ENCODE measurements at places on chromosomes 5 and 9. TPM values are rescaled to one million over a fixed set of nuclear protein-coding genes. Genes with fewer than 3 reads are reported as not detected.
A peak's percentile ranks its signal among the peaks of the same experiment; 100 is the strongest.

The IFNK gene
- not detected for total RNA-seq

The WNT8A gene
- not detected for total RNA-seq

The PITX1 gene
- total RNA-seq = 66.7 TPM

DNA sequence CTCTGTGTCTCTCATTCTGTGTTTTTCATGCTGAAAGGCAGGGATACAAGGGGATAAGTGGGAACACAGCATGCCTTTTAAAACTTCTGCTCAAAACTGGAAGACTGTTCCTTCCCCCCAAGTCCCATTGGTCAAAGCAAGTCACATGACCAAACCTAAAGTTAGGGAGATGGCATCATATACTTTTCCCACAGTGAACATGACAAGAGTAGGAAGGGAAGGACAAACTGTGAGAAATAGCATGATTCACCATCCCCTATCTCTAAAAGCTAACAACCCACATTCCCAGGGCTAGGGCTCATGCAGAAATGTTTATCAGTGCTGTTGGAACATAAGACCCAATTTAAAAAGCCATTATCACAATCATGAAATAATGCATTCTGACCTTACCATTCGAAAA is 24.2 kb upstream of the SHISAL2B start:
- DNase-seq = peak; percentile 59

DNA sequence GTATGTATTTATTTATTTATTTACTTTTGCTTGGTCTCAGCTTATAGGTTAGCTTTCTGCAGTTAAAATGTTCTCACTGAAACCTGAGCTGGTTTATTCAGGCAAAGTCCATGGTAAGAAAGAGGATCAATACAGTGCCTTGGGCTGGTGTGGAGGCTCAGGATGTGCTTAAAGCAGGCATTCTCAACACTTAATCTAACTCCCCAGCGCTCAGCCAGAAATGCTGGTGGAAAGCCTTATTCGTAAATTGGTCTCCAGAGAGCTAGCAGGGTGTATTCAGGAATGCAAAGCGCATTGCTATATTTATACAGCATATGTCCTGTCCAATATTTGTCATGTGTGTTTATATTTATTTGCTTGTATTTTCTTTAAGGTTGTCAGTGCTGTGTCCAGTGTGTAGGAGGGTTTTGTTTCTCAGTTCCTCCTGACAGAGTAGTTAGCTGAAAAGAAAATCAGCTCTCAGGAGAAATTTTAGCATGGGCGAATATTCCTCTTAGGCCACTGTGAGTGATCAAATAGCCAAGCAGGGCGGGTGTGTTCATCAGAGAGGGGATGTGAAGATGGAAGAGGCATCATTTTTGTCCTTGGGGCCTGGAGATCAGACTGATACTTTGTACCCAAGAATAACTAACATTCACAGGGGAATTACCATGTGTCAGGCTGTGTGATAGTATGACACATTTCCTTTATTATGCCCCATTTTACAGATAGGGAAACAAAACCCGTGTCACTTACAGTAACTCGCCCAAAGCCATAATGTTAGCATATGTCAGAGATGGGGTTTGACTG is 65.8 kb downstream of the DOCK2 start:
- DNase-seq = peak; percentile 19

- DNase-seq = no peak
These were observed 12.1 kb downstream of the JAK2 start for GRCh38 chr9:4997196-4997595.

The CCDC180 gene
- total RNA-seq = 3.0 TPM

The BHMT2 gene
- 34.5 TPM for total RNA-seq

DNA sequence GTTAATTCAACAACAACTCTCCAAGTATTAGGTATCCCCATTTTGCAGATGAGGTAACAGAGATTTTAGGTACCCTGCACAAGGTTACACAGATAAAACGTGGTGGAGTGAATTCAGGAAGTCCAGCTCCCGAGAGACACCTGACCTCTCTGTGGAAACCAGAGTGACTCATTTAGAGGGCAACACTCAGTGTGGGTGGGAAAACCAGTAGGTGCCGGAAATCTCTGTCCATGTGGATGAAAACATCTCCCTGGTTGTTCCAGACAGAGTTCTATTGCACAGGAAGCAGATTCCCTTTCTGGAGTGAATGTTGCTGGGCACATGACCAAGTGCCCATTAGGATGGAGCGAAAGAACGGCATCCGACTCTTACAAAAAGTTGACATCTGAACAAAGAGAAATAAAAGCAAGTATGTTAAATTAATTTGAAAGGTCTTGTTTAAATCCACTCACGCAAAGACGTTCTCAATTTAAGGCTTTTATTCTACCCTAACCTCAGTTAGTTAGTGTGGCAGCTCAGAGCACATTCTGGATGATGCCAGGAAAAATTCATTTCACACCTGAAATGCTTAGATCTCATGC is 391.9 kb upstream of the WWC1 start:
- DNase-seq = peak; percentile 9

The SUSD3 gene
- 3.2 TPM for total RNA-seq

The ADAMTS2 gene
- 44.5 TPM for total RNA-seq

DNA sequence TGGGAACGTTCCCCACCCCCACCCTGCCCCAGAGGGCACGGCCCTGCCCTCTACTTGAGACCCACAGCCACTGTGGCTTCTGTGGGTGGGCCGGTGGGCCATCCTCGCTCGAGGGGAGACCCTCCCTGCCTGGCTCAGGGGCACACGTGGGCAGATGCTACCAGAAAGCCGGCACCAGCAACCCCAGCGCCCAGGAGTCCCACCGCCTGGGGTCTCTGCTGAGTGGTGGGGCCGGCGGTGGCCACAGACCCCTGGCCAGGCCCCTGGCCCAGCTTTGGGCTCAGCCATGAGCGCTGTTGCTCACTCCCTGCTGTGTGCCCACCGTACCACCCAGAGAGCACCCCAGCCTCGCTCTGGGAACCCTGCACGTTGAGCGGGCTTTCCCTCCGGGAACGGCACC is 16.5 kb upstream of the NRARP start:
- DNase-seq = no peak

DNA sequence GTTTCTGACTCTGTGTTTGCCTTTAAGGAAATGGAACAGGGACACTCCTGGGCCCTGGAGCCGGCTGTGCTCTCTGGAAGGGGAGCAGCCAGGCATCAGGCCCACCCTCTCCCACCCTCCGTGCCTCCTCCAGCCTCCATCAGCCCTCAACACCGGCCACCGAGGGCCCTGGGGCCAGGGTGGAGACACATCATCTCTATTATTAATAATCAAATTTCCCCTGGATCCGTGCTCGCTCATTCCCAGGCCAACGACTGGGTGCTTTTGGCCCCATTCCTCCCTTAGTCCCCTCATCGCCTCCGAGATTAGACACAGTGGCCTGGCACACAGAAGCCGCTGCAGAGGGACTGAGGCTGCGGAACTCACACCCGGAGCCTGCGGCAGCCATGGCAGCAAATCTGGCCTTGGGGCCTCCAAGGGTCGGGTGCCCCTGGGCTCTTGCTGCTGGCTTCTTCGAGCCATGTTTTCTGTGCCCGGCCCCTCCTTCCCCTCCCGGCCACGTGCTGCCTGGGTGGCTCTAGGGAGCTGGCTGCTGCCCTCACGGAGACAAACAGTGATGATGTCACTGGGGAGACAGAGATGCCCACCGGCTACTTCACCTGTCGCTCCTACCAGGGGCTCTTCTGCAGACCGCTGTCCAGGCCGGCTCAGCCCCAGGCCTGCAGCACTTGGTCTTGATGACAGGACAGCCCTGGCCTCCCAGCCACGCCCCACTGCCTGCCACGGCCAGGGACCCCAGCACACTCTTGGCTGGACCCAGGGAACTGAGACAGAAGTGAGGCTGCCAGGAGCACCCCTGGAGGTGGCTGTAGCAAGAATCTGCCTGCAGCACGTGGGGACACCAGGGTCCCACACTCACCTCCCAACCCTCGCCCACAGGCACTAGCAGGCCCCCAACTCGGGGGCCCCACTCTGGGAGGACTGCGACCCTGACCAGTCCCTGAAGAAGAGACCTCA is 76.6 kb upstream of the PPP1R26 start:
- DNase-seq = no peak

GRCh38 chr5:157596487-157596886 is 20.9 kb upstream of the ADAM19 start:
- no peak for DNase-seq

GRCh38 chr5:149239917-149240316 is 31.7 kb upstream of the AFAP1L1 start:
- DNase-seq = no peak

- DNase-seq = no peak
These were observed 12.1 kb upstream of the PSD2 start for GRCh38 chr5:139783436-139783965.

- DNase-seq = peak; percentile 18
These were observed 44.1 kb downstream of the CCL28 start for GRCh38 chr5:43367909-43368669.

DNA sequence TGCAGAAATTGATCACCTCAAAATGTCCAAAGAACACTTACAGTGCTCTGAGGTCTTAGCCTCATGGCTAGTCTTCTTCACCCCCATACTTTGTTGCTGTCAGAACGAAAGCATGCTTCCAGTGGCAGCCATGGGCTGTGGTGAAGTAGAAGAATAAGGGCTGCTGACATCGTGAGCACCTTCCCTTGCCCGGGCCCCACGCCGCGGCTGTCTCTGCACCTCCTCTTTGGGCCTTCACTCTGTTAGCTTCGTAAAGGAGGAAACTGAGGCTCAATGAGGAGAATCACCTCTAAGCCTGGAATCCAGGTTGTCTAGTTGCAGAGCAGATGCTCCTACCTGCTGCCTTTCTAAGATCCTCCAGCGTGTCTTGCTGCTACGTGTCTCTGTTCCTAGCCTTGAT is 139.5 kb upstream of the SLC28A3 start:
- DNase-seq = no peak

The PCDHB7 gene
- under 0.01 TPM for total RNA-seq

Measured in fibroblast of villous mesenchyme (primary cell).